ENCODE measurements at places on chromosomes 1 and 21. TPM values are rescaled to one million over a fixed set of nuclear protein-coding genes. Genes with fewer than 3 reads are reported as not detected.

DNA sequence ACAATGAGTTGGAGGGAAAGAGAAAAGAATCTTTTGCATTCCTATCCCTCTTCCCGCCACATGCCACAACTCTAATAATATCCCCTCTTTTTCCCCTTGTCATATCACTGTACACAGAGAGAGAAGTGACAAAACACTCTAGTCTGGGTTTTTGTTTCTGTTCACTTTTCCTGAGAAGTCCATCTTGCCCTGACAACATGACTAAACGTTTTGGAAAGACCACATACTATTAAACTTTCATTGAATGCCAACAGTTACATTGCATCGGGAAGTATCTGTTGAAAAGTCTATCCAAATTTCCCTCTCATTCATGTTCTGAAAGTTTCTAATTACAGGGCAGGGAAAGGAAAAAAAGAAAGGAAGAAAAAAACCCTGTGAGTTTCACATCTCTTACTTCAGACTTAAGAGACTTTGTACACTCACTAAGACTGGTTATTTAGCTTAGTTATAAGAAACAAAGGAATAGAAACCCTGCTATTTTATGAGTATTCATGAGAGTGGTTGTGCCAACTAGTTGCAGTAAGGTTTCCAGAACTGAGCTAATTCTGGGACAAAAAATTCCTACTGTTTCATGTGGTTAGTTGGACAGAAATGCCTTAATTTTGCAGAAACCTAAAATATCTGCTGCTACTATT, 16.9 kb downstream of the PLA2G4A start:
- peaks cover 43% of the 10 kb centered on the region for H3K4me1 ChIP-seq
- no peaks in the 10 kb centered on the region for H3K36me3 ChIP-seq
- H3K4me3 ChIP-seq, result no peak overlapping the region
- DNase-seq, result no peak
- no peaks in the 10 kb centered on the region for H3K27me3 ChIP-seq

GJA4 gene
- total RNA-seq, result 1.9 TPM

GRCh38 chr1:150778409-150778808, 12.8 kb upstream of the CTSS start:
- H3K4me1 ChIP-seq, result no peaks in the 10 kb centered on the region
- H3K36me3 ChIP-seq, result no peaks in the 10 kb centered on the region
- no peak overlapping the region for H3K4me3 ChIP-seq
- H3K27ac ChIP-seq, result no peak overlapping the region
- H3K27me3 ChIP-seq, result no peaks in the 10 kb centered on the region
- DNase-seq, result no peak

GRCh38 chr1:24418898-24419628, 3.5 kb downstream of the NIPAL3 start:
- H3K27ac ChIP-seq, result peak overlapping the region; percentile 59
- H3K36me3 ChIP-seq, result no peaks in the 10 kb centered on the region
- no peak overlapping the region for H3K4me3 ChIP-seq
- H3K27me3 ChIP-seq, result no peaks in the 10 kb centered on the region
- peaks cover 12% of the 10 kb centered on the region for H3K4me1 ChIP-seq

DNA sequence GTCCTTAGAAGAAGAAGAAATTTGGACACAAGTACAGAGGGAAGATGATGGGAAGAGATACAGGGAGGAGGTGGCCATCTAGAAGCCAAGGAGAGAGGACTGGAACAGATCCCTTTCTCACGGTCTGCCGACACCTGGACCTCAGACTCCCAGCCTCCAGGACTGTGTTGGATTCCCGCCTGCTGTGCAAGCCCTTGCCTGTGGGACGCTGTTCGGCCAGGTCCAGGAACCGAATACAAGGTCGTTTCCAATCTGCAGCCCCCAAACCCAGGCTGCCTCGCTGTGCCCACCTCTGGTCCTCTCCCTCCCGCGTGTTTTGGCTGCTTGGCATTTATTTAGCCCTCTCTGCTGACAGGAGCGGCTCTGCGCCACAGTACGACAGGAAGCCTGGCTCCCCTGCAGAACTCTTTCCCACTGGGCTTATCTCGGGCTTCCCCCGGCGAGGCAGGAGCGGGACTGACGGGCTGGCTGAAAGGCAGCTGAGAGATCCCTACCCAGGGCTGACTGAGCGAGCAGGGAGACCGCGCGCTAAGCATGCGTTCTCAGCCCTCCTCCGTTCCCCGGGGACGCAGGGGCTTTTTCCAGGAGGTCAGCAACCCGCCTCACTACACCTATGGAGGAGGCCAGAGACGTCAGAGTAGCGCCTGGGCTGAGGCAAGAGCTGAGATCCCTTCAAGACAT, 238.4 kb downstream of the TNR start:
- H3K27ac ChIP-seq, result no peak overlapping the region
- no peaks in the 10 kb centered on the region for H3K4me1 ChIP-seq
- no peaks in the 10 kb centered on the region for H3K27me3 ChIP-seq
- no peaks in the 10 kb centered on the region for H3K36me3 ChIP-seq
- H3K4me3 ChIP-seq, result no peak overlapping the region

DNA sequence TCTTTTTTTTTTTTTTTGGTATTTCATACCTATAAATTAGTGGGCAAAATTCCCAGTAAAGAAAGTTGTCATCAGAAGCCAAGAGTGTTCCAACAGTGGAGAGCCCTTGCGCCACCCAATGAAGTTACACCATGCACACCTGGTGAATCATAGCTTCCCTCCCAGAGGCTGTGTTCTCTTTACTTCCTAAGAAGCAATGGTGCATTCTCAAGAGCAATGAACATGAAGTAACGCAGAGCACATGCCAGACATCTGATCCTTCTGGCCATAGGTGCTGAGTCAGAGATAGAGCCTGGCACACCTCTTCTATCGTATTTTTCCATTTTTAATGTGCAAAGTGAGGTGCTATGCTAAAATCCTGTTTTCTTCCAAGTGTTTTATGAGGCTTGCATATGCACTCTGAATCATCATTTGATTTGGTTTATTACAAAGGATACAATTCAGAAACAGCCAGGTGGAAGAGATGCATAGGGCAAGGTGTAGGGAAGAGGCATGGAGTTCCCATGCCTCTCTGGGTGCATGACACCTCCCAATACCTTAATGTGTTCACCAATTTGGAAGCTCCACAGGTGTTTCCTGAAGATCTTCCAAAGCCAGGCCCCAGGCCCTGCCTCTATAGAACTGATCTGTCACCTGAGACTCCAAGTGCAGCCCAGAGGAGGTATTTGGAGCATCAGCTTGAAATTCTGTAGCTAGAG, 408.0 kb downstream of the SIPA1L2 start:
- no peaks in the 10 kb centered on the region for H3K36me3 ChIP-seq
- no peak overlapping the region for H3K27ac ChIP-seq
- H3K4me3 ChIP-seq, result no peak overlapping the region
- DNase-seq, result no peak
- no peaks in the 10 kb centered on the region for H3K4me1 ChIP-seq

DNA sequence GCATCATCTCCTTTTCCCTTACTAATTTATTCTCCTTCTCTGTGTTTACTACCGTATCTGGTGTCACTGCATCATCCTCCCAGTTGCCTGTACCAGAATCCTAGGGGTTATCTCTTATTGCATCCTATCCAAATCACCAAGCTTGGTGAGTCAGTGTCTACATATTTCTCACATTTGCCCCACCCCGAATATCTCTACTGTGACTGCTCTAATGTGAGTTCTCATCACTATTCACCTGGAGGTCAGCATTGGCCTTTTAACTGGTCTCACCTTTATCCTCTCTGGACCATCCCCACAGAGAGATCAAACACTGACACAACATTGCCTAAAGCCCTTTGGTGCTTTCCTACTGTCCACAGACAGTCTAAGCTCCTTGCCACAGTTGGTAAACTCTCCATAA, 45.7 kb upstream of the ZNF648 start:
- H3K36me3 ChIP-seq, result no peaks in the 10 kb centered on the region
- DNase-seq, result no peak
- peaks cover 2% of the 10 kb centered on the region for H3K4me1 ChIP-seq
- no peak overlapping the region for H3K27ac ChIP-seq

Data from transverse colon (tissue), 4 donors.